Activated naive CD8-positive, alpha-beta T cell treated with anti-CD3 and anti-CD28 coated beads, Interleukin-2, amount 10 ng/mL, durations not matched to agents 7 days and 5 days (primary cell): ENCODE measurements at places on chromosomes 5 and 9. TPM values are rescaled to one million over a fixed set of nuclear protein-coding genes. Genes with fewer than 3 reads are reported as not detected.

DNA sequence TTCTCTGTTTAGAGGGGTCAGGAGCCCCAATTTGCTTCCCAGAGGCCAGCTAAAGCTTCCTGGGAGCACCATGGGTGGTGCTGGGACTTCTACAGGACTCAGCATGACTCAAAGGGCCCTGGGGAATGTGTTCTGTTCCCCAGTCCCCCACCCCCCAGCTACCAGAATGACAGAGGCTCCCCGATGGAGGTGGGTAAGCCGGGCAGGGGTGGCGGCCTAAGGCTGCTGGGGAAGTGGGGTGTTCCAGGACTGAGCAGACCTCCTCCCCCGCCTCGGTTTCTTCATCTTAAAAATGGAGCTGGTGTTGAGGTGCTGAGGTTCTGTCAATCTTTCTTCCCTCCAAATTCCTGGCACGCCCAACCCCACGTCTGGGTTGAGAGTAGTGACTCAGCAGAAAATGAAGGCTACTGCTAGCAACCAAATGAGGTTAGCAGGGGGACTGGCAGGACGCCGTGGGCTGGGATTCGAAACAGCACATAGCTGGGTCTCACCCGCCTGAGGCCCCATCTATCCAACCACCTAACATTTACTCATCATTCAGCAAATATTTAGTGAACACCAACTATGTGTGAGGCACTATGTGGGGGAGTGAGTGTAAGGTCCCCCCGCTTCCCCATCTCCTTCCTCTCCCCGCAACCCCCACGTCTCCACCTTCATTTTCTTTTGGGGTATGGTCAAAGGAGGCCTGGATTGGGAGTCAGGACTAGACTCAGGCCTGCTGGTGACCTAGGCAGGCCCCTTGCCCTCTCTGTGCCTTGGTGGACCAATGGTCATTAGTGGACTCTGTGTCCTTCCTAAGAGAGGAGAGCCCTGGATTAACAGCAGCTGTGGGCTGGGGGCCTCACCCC is 50.2 kb downstream of the C9orf50 start:
- peaks cover 24% of the 10 kb centered on the region for H3K27me3 ChIP-seq
- H3K36me3 ChIP-seq = peaks cover 7% of the 10 kb centered on the region
- peak overlapping the region; percentile 33 for H3K27ac ChIP-seq
- H3K4me1 ChIP-seq = peaks cover 12% of the 10 kb centered on the region
- H3K4me3 ChIP-seq = no peak overlapping the region
- DNase-seq = no peak

DNA sequence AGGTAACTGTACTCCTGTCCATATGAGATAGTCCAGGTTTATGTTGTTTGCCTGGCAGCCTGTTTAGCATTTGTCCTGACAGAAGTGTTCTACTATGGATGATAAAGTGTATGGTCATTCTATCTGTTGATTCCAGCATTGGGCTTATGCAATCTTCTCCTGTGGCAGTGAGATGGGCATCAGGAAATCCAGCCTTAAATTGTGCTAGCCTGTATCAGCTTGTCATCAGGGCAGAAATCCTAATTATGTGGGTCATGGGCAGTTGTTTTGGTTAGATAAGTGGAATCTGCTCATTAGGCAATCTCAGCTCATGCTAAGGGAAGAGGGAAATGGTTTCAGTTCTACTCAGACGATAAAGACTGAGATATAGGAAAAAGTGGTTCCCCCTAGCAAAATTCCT is 247.4 kb upstream of the CHD1 start:
- no peaks in the 10 kb centered on the region for H3K4me1 ChIP-seq
- no peak overlapping the region for H3K27ac ChIP-seq
- no peak for DNase-seq
- no peaks in the 10 kb centered on the region for H3K36me3 ChIP-seq

DNA sequence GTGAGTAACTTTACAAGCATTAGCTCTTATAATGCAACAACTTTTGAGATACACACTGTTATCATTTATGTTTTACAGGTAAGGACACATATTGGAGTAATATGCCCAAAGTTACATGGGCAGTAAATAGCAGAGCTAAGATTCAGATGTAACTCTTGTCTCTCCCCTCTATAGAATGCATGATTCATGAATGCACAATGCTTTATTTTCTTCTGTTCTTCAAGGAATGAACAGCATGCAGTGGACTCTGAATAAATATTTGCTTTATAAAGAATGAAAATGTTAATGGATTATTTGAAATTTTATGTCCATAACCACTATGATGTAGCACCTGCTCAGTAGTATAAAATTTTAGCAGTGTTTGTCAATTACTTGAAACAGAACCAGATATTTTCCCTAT is 629.5 kb downstream of the KCTD16 start:
- no peaks in the 10 kb centered on the region for H3K27me3 ChIP-seq
- H3K4me1 ChIP-seq = no peaks in the 10 kb centered on the region
- H3K36me3 ChIP-seq = no peaks in the 10 kb centered on the region
- DNase-seq = no peak

DNA sequence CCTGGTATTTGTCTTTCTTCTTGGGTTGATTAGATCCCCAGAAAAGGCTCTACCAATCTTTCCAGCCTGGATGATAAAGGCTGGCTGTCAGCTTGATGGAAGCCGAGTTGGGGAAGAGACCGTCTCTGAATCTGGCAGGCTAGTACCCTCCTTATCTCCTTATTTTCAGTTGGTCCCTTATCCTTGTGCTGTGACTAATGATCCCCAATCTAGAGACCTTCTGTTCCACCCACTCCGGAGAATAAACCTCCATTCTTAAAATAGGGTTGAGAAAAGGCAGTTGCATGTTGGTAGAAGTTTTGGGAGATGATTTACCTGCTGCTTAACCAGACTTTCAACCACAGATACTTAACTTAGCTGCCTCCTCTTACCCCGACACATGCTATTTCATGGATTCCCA is 52.3 kb downstream of the PRKACG start:
- H3K27ac ChIP-seq = no peak overlapping the region
- H3K36me3 ChIP-seq = no peaks in the 10 kb centered on the region
- H3K27me3 ChIP-seq = peaks cover 25% of the 10 kb centered on the region
- no peaks in the 10 kb centered on the region for H3K4me1 ChIP-seq
- no peak for DNase-seq

The PTAR1 gene
- total RNA-seq = 68.4 TPM

- no peak overlapping the region for H3K4me3 ChIP-seq
- no peak for DNase-seq
- H3K4me1 ChIP-seq = peaks cover 37% of the 10 kb centered on the region
These were observed 150.7 kb upstream of the RASA1 start for GRCh38 chr5:87116825-87117512.

The PRKAA1 gene
- total RNA-seq = 86.4 TPM
